Stimulated activated CD4-positive, alpha-beta T cell treated with anti-CD3 and anti-CD28 coated beads, Interleukin-2, amount 100 ng/mL, for 24 hours (primary cell): ENCODE measurements at places on chromosomes 7 and 10.

GRCh38 chr10:104327745-104328645, 10.3 kb downstream of the ITPRIP start:
- no peak for DNase-seq

DNA sequence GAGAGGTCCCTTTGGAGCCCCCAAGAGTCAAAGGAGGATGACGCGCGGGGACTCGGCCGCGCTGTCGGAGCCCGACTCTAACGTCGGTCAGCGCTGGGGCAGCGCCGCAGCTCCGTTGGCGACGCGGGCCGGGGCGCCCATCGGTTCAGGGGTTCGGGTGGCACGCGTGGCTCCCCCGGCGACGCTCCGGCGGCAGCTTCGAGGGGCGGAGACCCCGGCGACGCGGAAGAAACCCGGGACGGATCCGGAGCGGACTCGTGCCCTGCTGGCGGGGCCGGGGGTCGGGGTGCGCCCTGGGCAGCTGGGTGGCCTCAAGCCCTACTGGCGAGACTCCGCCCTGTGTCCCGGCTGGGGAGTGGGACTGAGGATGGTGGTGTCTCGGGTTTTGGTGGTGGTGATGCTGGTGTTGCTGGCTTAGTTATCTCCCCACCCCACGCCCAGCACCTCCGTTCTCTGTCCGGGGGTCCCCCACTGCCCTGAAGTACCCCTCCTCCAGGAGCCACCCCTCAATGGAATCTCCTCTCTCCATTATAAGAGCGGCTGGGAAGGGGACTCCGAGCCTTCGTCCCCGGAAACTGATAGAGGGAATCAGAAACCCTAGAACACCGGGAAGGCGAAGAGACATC, at the start of gene NAT16:
Gene NAT16, minus strand, starts transcription at position 164 of the 626 bp plus-strand sequence. CDS start 5,486 bp downstream, outside the sequence.
- DNase-seq, result no peak

DNA sequence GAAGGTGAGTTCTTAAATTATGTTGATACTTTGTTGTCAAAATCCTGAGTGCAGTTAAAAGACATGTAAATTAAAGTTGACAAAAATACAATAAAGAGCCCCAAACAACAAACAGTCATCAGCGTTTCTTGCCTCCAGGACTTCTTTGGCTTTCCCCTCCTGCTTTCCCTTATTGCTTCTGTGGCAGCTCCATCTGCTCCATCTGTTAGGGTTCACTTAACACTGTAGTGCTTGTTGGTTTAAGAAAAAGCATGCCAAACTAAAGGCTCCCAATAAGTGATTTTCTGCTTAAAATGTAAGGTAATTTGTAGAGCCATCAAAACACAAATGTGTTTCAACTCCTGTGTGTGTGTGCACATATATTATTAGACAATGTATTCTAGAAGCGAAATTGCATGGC, 254.3 kb upstream of the GNAI1 start:
- no peak for DNase-seq

GRCh38 chr10:35661236-35661635, 19.1 kb upstream of the FZD8 start:
- no peak for DNase-seq

DNA sequence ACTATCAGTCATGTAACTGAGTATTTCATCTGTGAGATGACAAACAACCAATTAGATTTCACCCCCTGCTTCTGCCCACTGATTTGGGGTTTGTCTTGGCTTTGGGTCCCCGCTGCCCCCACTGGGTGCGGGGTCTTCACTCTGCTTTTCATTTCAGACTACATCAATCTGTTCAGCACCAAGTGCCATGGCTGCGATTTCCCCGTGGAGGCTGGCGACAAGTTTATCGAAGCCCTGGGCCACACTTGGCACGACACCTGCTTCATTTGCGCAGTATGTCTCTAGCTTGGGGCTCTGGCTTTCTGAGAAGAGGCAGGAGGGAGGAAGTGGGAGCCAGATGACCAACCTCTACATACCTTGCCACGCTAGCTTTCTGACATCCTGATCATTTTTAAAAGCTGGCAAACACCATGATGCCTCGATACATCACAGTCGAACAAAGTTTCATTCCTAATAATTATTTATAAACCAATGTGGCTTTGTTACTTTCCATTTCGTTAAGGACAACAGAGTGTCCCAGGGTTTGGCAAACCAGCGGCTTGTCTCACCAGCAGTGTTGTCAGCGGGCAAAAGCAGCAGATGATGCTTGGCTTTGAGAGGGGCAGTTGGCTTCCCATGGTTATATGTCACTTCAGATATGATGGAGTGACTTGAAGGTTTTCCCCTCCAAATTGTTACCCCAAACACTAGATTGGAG, 30.3 kb upstream of the BMPR1A start:
- DNase-seq, result no peak

DNA sequence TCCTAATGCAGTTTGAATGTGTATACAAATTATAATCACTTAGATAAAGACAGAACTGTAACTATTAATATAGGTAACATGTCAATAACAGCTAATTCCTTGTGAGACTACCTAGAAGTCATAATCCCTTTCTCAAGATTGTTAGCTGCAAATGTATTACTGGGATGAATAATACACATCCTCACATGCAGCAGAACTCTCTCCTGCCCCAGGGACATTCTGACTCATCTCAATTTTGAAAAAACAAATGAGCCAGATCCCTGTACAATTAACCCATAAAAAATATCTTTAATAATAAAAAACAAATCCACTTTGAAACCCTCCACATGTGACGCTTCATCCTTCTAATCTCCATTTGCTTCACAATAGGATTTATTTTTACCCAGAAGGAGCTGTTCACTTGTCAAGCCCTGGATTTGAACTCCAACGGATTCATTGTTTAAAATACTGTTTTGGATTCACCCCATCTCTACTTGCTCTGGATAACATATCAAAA, 428.4 kb upstream of the TEX47 start:
- no peak for DNase-seq

DNA sequence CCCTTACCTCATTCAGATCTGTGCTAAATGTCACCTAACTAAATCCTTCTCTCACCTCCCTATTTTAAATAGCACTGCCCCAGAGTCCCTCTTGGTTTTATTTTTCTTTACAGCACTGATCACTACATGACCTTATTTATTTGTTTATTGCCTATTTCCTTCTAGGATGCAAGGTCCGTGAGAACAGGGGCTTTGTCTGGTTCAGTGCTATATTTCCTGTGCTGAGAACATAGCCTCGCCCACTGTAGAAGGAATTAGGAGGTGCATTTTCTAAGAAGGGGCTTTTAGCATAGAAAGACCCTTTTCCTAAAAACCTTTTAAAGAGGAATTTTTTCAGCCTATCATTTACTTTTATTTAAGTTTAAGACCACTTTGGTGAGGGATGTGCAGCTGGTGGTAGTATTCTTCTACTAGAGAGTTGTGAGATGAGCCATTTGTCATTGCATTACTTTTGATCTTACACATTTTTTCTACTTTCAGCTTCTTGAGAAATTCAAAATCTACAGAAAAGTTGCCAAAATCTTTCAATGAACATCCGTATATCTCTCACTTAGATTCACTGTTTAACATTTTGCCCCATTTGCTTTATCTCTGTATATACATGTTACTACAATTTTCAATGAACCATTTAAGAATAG, 13.5 kb upstream of the PCGF5 start:
- DNase-seq, result no peak

- no peak for DNase-seq
These were observed 1.4 kb downstream of the KIN start for GRCh38 chr10:7786430-7786829.

DNA sequence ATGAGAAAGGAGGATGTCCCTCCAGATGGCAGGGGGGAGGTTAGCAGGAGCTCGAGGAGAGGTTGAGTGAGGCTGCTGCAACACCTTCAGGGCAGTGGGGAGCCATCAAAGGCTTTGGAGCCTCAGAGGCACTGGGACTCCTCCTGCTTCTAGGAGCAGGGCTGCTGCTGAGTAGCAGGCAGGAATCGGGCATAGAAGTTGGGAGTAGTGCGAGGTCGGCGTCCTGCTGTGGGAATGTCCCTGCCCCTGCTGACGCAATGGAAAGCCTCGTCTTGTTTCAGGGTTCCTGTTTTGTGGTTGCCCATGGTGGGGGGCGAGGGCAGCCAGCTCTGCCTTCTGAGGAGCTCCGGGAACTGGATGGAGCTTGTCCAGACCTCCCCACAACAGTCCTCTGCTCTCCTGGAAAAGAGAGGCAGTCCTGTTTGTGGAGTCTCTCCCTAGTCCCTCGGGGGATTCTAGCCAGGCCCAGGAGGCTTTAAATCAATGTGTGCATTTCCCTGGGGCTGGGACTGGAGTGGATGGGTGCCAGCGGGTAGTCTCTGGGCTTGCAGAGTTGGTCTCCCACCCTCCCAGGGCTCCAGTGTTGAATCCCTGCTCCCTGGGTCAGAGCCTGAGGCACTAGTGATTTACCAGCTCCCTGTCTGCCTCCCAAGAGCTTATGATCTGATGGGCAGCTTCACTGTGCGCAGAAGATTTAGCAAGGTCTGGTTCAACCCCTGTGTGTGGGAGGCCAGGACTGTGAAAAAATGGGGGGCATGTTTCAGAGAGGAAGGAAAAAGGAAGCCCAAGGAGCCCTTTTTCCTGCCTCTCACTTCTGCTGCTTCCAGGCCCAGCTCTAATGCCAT, 98.7 kb upstream of the PPIF start:
- no peak for DNase-seq

GRCh38 chr10:26741368-26741767, 43.9 kb downstream of the PDSS1 start:
- DNase-seq, result no peak

- DNase-seq, result no peak
These were observed at the start of gene SORCS1 for GRCh38 chr10:107163881-107164861. TSS of gene SORCS1 (minus strand) at chr10:107164706.

DNA sequence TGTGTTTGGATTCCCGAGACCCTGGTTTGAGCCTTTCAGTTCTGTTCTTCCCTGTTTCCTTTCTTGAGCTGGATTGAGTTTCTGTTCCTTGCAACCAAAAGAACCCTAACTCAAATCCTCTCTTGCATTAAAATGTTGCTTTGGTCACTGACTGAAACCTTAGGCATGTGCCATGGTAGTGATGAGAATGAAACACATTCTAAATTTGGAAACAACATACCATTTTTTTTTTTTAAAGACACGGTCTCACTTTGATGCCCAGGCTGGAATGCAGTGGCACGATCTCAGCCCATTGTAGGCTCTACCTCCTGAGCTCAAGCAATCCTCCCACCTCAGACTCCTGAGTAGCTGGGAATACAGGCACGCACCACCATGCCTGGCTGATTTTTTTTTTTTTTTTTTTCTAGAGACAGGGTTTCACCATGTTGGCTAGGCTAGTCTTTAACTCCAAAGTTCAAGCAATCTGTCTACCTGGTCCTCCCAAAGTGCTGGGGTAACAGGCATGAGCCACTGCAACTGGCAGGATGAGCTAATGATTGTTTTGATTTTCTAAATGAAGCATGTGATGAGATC, 8.4 kb downstream of the THAP5 start:
- DNase-seq, result no peak

DNA sequence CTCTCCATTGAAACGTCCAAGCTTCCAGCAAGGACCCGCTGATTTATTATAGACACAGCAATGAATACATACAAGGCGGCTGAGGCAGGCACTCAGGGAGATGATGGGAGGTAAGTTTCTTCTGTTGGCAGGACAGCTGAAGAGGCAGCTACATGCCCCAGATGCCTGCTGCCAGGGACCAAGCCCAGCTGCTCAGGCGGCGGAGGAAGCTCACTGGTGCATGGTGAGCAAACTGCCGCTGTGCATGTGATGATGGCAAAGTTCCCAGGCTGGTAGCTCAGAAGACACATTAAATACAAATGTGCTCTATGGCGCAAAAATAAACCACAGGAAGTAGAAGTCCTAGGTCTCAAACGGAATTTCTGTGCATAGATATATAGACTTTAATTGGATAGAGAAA, 2.3 kb downstream of the DNTT start:
- DNase-seq, result no peak

- DNase-seq, result no peak
These were observed 241.0 kb upstream of the PRSS1 start for GRCh38 chr7:142508251-142508650.

GRCh38 chr7:78765943-78766729, 687.3 kb downstream of the MAGI2 start:
- DNase-seq, result no peak

DNA sequence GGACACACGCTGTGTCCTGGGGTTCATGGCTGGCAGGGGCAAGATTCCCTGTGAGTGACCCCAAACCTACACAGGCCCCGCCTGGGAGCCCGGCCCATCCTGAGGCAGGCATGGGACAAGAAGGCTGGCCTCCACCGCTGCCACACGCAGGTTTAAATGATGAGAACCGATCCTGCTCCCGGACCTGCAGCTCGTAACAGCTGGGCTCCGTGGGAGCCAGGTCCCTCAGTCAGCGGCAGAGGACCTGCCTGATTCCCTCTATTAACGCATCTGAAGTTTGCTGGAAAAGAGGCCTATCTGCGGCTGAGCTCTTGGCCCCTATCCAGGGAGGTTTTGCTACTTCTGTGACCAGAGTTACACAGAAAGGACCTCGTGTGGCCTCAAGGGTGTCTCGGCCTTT, 112.3 kb downstream of the VIPR2 start:
- DNase-seq, result peak; percentile 15

GRCh38 chr7:86013662-86014061, 630.0 kb upstream of the GRM3 start:
- no peak for DNase-seq

GRCh38 chr7:148540041-148540738, 50.4 kb upstream of the C7orf33 start:
- no peak for DNase-seq

- no peak for DNase-seq
These were observed 65.8 kb downstream of the CDK13 start for GRCh38 chr7:40015790-40016296.

- DNase-seq, result no peak
These were observed 99.0 kb downstream of the KIAA1217 start for GRCh38 chr10:24307696-24308485.

DNA sequence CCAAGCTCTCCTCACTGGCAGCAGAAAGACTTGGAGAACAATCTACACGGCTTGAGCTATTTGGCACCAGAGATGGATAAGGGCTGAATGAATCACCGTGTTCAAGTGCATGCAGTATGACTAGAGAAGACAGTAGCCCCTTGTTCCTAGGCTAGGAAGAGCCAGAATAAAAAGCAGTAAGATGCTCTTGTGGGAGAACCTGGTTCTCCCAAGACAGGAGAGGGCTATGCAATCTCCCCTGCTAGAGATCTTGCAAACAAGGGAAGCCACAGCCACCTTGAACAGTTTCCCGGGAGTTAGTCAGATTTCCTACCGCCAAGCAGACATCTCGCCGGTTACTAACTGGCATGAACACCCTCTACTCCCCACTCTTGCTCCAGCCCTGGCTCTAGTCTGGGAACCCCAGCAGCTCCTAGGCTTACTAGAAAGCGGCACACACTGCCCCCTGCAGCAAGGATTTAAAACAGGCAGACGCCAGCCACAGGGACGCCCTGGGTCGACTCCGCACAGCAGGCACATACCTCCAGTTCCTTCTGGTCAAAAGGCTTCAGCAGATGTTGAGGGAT, 107.3 kb downstream of the SMURF1 start:
- no peak for DNase-seq

GRCh38 chr7:26594553-26594952, 269.8 kb downstream of the SKAP2 start:
- DNase-seq, result no peak

GRCh38 chr7:20116869-20117268, 100.3 kb downstream of the MACC1 start:
- DNase-seq, result no peak
